ENCODE measurements at places on chromosomes 12 and 14.
A peak's percentile ranks its signal among the peaks of the same experiment; 100 is the strongest.

GRCh38 chr12:27237790-27238771 is 6.0 kb upstream of the STK38L start:
- DNase-seq = peak; percentile 67

GRCh38 chr12:114237230-114237629 is 168.7 kb downstream of the TBX5 start:
- DNase-seq = no peak

- DNase-seq = no peak
These were observed 69.2 kb downstream of the RCOR1 start for GRCh38 chr14:102661614-102662013.

- no peak for DNase-seq
These were observed 208.7 kb downstream of the RBM19 start for GRCh38 chr12:113757221-113758002.

DNA sequence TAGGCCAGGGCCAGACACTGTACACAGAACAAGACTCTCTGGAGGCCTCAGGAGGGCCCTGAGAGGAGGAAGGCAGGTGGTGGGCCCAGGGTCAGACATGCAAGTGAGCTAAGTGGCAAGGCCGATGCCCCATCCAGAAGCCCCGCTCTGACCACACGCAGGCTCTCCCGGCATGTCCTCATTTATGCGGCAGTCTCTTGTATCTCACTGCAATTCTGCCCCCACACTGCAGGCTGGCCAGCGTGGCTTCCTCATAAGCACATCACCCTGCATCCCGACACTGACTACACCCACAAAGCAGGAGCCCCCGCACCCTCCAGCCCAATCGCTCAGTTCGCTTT is 17.5 kb downstream of the SSH1 start:
- no peak for DNase-seq

DNA sequence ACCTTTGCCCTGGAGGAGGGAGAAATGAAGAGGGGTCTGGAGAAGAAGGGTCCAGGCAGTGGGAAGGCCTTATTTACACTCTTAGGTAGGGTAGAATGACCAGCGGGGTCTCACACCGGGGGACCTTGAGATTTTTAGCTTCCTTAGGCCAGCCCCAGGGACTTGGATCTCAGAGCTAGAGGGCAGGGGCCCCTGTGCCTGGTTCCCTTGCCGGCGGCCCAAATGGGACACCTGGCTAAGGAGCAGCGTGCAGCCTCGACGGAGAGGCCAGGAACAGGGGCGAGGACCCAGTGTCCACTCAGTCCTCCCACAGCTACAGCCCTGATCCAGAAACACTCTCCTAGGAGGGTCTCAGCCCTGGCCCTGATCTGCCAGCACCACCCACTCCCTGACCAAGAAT is 41.8 kb downstream of the DIO3 start:
- DNase-seq = no peak

DNA sequence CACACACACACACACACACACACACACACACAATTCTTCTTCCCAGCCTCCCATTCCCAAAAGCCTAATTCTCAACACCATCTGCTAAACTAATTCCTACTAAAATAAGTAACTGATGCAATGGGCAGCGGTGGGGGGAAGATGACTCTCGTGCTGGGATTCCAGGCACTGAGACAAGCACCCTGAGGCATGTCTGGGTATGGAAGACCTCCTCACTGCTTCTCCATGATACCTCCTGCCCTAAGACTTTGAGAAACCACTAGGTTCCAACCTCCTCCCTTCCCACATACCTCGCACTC is 789 bp upstream of the VWF start:
- DNase-seq = no peak

- DNase-seq = no peak
These were observed 585.2 kb downstream of the C12orf50 start for GRCh38 chr12:87444039-87444438.

DNA sequence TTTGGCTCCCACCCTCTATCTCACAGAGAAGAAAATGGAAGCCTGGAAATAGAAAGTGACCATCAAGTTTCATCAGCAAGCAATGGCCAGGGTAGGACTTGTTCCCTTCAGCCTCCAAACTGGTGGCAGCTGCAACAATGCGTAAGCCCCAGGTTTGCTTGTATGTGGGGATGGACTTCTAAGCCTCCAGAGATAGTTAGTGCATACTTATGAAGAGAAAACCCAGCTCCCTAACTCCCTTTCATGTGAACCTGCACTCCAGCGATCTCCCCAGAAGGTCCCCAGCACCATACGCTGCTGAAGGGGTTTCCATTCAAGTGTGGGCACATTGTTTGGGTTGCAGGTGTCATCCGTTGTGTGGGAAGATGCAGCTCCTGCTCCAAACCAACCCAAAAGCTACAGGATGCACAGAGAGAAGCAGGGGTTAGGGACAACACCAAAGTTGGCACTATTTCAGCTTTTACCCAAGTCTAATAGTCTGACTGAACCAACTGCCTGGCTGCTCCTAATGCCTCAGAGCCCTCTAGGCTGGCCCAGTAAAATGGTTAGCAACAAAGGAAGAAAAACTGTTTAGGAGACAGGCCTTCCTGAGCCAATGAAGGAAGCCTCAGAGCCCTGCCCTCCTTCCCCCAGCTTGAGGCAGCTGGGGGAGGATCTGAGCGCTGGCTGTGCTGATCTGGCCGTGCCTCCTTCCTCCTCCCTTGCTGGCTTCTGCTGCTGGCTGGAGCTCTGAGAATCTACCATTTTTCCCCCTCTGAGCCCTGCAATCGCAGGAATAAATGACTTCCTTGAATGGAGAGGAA is 12.3 kb downstream of the ZFP36L1 start:
- DNase-seq = peak; percentile 54

- peak; percentile 52 for DNase-seq
These were observed 345.6 kb downstream of the PAWR start for GRCh38 chr12:79344855-79345847.

DNA sequence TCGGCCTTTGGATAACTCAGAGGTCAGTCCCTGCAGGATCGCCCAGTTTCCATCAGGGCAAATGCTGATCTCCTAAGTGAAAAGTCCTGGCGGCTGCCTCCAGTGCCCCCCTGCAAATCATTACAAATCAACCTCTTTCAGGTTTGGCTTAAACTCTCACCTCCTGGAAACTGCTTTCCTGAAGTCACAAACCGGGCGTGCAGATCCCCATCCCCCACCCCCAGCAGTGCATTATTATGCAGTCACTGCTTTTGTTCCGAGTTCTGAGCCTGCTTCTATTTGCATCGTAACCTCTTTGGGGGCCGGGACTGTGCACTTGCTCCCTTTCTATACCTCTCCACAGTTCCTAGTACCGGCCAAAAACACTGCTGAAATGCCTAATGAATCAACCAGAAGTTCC is at the start of gene USP44:
TSS of gene USP44 (minus strand) at position 172 of the 400 bp plus-strand sequence. CDS start 17,220 bp downstream, outside the sequence.
- DNase-seq = peak; percentile 82

DNA sequence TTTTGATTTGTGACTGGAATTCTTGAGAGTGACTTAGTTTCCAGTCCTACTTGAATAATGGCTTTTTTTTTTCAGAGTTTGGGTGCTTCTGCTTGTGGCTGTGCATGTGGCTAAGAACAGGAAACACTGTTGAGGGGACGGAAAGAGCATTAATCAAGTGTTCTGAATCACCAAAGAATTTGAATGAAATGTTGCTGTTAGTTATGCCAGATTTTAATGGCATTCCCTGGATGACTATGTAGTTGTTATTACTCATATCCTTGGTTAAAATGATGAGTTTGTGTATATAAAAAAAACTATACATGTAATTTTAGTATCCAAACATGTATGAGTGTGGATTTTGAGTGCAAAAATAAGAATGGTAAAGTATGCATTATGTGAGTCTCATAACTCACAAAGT is 347.9 kb downstream of the BCAT1 start:
- DNase-seq = peak; percentile 46

DNA sequence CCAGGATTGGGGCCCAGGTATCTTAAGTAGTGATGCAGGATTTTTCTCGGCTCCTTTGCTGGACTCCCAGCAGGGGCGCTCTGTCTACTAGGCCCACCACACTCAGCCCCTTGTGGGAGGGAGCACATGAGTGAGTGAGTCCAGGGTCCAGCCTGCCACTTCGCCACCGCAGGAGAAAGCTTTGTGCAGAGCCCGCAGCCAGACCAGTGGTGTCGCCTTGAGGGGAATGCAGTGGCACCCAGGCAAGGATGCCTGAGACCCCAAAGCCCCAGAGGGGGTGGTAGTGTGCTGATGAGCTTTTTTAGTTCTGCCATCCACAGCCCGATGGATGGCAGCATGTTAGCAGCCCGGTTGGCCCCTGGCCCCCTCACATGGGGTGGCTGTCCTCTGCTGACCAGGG is 5.4 kb upstream of the MRPS35 start:
- no peak for DNase-seq

GRCh38 chr14:94213741-94214140 is 39.6 kb downstream of the PPP4R4 start:
- DNase-seq = no peak

DNA sequence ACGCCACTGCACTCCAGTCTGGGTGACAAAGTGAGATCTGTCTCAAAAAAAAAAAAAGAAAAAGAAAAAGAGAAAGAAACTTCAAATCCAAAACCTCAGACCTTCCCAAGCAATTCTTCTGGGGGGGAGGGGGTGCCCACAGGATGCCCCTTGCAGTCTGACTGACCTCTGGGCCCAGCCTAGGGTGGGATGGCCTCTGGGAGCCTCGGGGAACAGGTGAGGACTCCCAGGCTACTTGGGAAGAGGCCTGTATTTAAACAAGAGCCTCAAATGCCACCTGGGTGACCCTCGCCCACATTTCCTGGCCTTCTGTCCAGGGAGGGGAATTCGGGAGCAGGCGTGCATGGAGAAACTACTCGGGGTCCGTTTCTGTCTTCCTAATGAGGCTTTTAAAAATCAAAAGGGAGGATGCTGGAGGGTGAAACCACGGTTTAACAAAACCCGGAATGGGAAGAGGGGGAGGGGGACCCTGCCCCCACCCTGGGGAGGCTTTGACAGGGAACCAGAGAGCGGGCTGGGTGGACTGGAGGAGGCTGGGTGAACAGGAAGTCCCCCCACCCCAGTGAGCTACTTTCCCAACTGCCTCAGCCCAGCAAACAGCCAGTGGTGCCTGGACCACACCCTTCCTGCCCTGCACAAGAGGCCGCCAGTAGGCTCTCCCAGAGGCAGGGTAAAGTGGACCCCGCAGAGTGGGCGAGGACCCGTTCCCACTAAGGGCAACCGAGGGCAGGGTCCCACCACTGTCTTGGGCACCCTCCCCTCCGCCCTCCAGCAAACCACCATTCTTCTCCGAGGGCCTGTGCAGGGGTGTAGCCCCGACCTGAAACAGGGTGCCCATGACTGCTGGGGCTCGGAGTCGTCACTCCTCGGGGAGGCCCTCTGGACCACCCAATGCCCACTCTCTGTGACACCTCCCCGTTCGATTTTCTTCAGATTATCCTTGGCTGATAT is 1.5 kb upstream of the FBRSL1 start:
- peak; percentile 57 for DNase-seq

GRCh38 chr14:42535397-42535796 is 928.7 kb downstream of the LRFN5 start:
- no peak for DNase-seq

DNA sequence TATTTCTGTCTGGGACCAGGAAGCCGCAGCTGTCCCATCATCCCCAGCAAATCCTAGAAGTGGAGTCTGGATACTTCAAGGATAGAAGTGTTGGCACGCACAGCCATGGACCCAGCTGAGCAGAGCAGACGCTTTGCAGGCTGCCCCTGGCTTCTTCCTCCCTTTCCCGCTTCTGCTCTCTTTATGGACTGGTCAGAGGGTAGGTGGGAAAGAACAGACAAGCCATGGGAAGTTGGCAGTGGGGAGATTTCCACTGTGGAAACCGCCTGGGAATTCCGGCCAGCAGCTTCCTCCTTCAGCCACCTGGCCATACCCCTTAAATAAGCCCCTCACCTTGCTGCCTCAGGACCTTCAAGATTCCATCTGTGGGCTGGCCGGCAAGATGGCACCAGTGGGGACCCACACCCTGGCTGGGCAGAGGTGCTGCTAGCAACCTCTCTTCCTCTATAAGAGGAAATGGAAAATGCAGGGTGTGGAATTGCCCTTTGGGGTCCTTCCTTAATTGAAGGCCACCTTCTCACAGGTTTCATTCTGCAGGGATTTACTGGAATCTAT is 20.6 kb downstream of the OTUB2 start:
- DNase-seq = no peak

DNA sequence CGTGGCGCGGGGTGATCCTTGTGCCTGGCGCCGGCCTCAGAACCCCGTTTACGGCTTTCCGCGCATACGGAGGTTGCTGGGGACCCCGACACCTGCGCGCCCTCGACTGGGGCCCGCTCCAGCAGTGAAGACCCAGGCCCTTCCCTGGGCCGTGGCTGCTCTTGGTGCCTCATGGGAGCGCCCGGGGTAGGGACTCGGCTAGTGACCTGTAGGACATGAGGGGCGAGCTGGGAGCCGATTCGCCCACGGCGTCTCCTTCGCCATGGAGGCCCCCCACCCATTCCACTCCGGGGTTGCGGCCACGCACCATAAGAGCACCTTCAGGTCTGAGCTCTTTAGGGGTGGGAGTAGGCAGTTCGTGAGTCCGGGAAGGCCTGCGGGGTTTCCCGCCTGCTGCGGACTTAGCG is 14.2 kb upstream of the PAX9 start:
- DNase-seq = no peak

DNA sequence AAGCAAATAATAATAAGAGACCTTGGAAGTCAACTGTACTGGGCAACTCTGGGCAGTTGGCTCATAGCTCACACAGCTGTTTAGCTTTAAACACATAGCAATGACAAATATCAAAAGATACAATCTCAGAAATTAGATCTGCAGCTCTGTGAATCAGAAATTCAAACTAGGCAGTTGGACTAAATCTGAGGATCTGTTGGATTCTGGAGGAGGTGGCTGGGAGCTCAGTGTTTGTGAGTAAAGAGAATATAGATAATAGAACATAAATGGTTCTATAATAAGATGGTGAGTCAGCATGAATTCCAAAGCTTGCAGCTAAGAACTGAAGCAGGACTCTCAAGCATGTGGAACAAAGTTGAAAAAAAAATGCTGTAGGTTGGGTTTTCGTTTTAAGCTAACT is 1949.4 kb upstream of the SEL1L start:
- no peak for DNase-seq

GRCh38 chr14:29773990-29774389 is 153.7 kb downstream of the PRKD1 start:
- DNase-seq = no peak

DNA sequence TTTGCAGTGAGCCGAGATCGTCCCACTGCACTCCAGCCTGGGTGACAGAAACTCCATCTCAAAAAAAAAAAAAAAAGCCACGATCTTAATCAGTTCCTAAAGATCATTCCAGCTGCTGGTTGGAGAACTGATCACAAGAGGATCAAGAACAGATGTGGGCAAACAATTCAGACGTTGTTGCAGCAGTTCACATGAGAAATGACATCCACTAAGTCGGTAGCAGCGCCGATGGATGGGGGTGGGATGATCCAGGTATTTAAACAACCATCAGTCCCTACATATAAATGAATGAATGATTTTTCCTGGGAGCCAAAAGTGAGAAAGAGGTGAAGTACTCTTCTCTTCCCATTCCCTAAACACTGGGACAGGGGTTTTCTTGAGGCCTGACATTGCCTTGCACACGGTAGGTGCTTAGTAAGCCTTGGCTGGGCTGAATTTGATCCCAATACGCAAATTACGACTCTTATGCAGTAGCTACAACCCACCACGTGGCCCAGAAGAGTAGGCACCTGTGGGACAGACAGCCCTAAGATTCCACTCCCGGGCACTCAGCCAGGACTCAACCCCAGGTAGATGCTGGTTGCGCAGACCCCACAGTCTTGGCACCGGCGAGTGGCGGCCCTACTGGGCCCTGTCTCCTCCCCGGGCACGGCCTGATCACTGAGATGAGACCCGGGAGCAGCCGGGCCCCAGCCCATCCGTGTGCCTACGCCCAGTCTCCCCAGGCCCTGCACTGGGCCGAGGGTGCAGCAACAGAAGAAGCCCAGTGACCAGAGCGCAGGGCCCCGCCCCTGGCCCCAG is 565 bp downstream of the SPRYD3 start:
- peak; percentile 34 for DNase-seq

- peak; percentile 41 for DNase-seq
These were observed 14.3 kb upstream of the OTUB2 start for GRCh38 chr14:94011795-94012194.
